ENCODE measurements at places on chromosomes 1 and 21.

- DNase-seq: no peak
These were observed 24.5 kb downstream of the C21orf91 start for GRCh38 chr21:17794518-17795145.

- no peak for DNase-seq
These were observed 4.2 kb upstream of the C1orf162 start for GRCh38 chr1:111469539-111469938.

DNA sequence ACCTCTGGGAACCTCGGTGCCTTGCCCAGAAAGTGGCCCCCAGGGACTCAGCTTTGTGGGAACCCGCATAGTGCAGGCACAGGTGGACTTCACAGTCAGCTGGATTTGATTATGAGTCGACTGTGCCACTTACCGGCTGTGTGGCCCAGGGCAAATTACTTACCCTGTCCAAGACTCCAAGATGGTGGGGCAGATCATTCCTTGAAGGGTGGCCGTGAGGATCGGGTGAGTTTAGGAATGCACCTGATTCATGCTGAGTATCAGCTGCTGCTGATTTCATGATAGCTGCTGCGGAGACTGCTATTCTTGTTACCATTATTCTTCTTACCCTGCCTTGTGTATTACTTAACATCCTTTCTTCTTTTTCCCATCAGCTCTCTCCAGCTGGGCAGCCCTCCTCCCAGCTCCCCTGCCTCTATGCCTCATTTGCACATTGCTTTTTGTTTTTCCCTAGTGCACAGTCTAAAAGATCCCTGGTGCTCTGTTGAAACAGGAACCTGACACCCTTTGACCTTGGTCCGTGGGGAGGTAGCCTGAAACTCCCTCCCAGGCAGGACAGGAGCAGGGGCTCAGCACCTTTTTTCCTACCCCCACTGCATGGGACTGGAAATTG, 40.5 kb upstream of the FHAD1 start:
- no peak for DNase-seq

GRCh38 chr1:78682496-78682895, 32.9 kb downstream of the IFI44 start:
- DNase-seq: no peak

DNA sequence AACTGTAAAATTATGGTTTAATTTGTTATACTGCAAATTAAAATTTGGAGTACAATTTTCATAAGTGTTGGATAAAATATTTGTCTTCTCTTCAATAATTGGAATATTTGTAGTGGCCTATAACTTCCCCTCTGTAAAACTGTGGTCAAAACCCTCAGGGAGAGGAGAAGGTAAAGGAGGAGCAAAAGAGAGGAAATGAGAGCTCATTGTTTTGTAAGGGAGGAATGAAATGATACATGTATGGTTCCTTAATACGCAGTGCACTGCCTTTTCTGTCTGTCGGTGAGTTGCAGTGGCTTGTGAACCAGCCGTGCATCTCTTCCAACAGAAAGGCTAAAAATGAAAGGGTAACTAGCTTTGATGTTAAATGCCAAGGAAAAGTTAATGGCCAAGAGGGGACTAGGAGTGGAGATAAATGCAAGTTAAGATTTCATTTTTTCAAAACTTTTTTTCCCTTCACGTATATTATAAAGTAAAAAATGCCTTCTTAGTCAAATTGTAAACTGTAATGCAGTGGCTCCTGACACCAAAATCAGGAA, 26.4 kb downstream of the LRRC8D start:
- DNase-seq: no peak

DNA sequence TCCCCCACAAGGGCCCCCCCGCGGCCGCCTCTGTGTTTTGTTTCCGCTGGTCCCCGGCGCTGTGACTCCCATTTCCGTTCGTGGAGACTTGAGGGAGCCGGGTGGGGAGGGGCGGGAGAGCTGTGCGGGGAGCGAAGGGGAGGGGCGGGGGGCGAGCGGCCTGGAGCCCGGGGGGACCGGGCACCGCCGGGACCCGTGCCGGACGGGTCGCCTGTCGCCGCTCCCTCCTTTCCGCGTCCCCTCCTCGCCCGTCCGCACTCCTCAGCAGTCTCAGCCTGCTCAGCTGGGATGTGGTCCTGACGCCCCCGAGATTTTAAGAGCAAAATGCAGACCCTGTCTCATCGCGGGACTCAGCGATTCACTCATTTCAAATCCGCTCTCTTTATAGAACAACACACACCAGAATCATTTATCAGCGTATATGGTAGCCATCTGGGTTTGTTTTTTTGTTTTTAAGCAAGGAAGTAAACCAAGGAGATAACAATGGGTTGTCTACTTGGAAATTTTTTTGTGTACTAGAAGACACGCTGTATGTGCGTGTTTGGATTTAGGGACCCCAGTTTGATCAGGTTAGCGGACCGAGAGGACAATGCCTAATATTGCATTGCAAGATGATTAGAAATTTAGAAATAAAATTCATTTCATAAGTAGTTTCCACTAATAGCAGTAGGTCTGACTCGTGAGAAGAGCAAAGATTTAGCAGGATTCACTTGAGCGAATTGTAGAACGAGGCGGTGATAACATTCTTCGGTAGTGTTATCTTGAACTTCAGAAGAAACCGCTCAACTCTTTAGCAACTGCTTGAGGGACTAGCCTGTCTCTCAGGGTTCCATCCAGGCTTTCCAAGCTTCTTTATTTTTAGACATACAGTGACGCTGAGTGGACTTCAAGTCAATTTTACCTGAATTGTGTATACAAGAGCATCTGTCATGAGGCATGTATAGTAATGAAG, 1.1 kb downstream of the GABPA start:
- DNase-seq: peak; percentile 26

DNA sequence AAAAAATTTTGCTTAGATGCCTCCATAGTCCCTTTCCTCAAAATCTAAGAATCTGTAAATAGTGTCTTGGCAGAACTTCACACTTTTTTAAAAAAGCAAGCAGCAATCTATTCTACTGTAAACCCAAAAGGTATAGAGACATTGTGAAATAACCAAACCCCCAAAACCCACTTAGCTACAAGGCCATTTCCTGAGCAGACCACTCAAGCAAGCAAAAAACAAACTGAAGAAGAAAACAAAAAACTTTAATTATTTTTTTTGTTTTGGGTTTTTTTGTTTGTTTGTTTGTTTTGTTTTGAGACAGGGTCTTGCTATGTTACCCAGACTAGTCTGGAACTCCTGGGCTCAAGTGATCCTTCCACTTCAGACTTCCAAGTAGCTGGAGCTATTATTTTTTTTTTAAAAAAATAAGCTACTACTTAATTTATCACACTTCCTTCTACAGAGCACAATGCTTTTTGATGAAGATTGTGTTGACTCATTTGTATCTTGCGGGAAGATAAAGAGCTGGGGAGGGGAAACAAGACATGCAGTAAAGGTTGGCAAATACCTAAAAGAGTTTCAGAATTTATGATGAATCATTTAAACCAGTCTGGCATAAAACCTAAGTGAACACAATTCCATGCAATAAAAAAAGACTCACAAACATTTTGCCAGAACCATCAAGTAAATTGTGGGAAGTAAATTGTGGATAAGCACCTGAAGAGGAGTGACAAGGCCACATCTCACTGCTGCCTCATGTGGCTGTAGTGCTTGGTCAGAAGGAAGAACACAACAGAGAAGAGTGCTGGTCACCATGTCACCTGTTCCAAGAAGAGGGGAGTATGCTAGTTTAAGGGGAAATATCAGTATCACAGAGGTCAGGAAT, 2.7 kb upstream of the PTPN22 start:
- DNase-seq: no peak

- DNase-seq: no peak
These were observed 44.8 kb downstream of the KCNJ15 start for GRCh38 chr21:38301321-38302214.

GRCh38 chr1:228176461-228177182, 11.0 kb downstream of the IBA57 start:
- no peak for DNase-seq

DNA sequence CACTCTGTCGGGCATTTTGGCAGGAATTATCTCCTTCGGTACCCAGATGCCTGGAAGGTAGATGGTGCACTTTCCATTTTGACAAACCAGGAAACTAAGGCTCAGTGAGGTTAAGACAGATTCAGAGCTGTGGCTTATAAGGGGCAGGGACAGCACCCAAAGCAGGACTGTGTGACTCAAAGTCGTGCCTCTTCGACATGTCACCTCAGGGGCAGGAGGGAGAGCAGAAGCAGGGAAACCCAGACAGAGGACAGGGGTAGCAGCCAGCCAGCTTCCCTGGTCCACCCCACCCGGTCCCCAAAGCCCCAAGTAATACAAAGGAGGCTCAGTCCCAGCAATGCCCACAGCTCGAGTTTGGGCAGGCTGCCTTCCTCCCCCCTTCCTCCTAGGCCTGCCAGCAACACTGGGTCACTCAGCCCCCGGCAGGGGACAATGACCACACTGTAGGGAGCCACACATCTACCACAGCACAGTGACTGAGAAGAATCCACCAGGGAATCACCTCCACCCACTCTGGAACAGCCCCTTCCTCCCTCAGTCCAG, 2.5 kb downstream of the RHOC start:
- no peak for DNase-seq

GRCh38 chr1:21468599-21468998, 28.7 kb downstream of the NBPF3 start:
- DNase-seq: no peak

DNA sequence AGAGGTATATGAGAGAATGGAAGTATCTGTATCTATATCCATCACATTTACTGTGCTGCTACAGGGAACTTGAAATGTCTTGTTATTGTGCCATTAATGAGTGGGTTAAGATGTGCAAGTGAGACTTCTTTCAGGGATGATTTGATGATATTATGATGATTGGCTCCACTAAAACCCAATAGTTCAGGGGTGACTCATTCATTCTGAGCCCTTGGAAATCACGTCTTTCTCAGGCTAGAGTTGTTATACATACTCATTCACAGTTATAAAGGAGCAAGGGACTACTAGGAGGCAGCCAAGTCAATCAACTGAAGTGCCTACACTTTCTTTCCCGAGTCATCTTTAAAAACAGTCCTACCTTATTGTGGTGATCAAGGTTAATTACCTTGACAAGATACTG, 1109.8 kb upstream of the B3GALT2 start:
- no peak for DNase-seq

GRCh38 chr1:240935920-240936319, 324.0 kb upstream of the GREM2 start:
- no peak for DNase-seq

DNA sequence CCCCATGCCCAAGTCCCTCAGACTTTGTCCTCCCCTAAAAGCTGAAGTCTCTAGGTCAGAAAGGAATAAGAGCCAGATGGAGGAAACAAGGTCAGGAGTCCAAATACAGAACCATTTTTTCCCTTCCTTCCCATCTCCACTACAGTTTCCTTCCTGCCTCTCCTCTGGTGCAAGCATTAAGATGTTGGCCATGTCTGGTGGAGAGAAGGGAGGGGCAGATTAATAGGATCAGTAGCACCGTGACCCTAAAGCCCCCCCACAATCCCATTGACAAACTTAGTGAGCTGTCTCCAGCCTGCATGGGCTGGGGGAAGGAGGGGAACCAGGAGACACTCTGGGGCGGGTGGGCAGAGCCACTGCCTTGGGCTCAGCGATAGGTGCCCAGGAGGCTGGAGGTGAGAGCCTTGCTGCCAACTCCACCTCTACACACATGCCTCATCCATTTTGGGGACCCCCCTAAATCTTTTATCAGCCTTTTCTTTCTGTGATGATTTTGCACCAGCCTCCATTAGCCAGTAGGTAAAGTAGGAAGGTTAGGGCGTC, 59.8 kb downstream of the RHBG start:
- no peak for DNase-seq

DNA sequence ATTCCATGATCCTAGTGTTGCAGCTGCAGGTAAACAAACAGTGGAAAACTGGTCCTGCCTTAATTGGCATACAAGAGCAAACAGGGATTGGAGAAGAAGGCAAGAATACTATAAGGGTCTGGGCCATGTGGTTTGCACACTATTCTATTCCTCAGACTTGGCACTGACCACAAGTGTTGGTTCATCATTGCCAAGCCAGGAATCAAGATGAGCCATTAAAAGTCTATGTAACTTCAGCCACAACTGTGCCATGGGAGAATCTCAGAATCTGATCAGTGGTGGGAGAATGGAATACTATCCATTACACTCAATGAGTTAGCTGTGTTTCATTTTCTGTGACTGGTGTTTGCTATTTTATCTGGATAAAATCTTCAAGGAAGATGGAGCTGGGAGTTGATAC, 26.2 kb upstream of the FCER1A start:
- no peak for DNase-seq

- no peak for DNase-seq
These were observed 5.5 kb upstream of the SMG7 start for GRCh38 chr1:183466781-183467180.

GRCh38 chr1:101167891-101168290, 68.9 kb upstream of the S1PR1 start:
- no peak for DNase-seq

DNA sequence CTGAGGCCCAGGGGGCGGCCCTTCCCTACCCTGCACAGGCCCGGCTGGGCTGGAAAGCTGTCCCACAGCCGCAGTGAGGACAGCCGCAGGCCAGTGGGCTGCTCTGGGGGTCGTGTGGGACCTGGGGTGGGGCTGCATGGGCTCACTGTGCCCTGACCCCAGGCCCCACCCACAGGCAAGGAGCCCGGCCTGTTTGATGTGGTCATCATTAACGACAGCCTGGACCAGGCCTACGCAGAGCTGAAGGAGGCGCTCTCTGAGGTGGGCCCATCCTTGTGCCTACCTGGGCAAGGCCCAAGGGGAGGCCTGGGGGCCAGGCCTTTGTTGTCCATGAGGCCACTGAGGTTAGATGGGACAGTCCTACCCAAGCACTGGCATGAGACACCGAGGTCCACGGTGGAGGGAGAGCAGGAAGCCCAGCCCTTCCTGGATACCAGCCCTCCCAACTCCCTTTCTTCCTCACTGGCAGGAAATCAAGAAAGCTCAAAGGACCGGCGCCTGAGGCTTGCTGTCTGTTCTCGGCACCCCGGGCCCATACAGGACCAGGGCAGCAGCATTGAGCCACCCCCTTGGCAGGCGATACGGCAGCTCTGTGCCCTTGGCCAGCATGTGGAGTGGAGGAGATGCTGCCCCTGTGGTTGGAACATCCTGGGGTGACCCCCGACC, 1.4 kb upstream of the GJC2 start:
- DNase-seq: no peak

DNA sequence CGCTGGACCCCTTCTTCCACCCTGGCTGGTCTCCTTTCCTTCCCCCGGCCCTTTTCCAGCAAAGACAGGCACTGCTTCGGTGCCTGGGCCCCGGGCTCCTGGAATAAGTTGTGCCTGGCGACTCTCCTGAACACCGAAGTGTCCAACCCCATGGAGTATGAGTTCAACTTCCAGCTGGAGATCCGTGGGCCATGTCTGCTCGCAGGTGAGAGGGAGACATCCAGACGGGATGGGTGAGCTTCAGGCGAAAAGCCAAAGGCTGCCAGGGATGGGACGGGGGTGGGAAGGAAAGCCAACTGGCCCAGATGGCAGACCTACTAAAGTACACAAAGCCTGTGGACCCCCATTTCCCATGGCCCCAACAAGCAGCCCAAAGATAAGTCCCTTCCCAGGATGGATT, 26.8 kb downstream of the VWA5B1 start:
- DNase-seq: no peak
